ENCODE measurements at places on chromosomes 11 and 22. TPM values are rescaled to one million over a fixed set of nuclear protein-coding genes. Genes with fewer than 3 reads are reported as not detected.

GRCh38 chr11:7686761-7687160 is 13.5 kb upstream of the CYB5R2 start:
- DNase-seq = no peak

Gene KRTAP5-7
- not detected for polyA plus RNA-seq

DNA sequence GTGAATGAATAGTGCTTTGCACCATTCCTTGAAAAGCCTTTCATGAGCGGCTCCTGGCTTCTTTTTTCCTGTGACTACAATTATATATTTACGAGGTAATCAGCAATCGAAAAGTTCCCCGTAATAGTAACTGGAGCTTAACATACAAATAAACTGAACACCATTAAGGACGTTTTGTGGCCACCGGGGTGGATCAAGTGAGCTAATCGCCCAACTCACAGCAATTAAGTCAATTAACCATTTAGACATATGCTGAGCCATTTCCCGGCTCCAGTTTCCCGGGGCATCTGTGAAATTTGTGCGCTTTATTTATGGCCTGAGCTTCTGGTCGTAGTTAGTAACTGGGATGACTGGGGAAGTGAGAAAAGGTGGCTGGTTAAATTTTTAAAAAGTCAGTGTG is 465.2 kb downstream of the MIAT start:
- no peak for DNase-seq

Gene OOSP4B
- polyA plus RNA-seq = not detected

All from right cardiac atrium (tissue), 5 donors.